ENCODE measurements at places on chromosomes 11 and 22.

DNA sequence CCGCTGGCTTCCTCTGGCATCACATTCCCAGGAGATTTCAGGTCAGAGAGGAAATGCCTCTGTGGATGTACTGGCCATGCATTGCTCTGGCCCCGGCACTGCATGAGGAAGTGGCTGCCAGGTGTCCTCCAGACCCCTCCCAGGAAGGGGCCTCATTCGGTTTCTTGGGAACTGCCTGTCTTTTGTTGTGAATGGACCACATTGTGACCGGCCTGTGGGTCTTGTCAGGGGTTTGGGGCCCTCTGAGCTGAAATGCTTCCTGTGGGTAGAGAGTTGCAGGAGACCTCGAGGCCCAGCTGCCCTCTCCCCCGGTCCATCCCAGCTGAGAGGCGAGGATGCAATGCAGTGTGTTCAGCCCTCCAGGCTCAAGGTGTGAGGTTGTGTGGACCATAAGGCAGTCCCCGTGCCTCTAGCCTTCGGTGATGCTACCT, 18.8 kb upstream of the ST3GAL4 start:
- H3K36me3 ChIP-seq, result peaks cover 11% of the 10 kb centered on the region
- no peak for DNase-seq
- H3K27ac ChIP-seq, result no peak overlapping the region
- H3K4me3 ChIP-seq, result no peak overlapping the region
- H3K27me3 ChIP-seq, result no peaks in the 10 kb centered on the region

- no peak overlapping the region for H3K4me3 ChIP-seq
- H3K27ac ChIP-seq, result no peak overlapping the region
- no peaks in the 10 kb centered on the region for H3K4me1 ChIP-seq
- no peak for DNase-seq
- no peaks in the 10 kb centered on the region for H3K27me3 ChIP-seq
Measured at GRCh38 chr11:17927041-17927440, 85.8 kb downstream of the SERGEF start.

- no peak for DNase-seq
- H3K27ac ChIP-seq, result no peak overlapping the region
- no peaks in the 10 kb centered on the region for H3K36me3 ChIP-seq
- no peaks in the 10 kb centered on the region for H3K4me1 ChIP-seq
Measured at GRCh38 chr11:133204158-133204557, 328.1 kb downstream of the OPCML start.

DNA sequence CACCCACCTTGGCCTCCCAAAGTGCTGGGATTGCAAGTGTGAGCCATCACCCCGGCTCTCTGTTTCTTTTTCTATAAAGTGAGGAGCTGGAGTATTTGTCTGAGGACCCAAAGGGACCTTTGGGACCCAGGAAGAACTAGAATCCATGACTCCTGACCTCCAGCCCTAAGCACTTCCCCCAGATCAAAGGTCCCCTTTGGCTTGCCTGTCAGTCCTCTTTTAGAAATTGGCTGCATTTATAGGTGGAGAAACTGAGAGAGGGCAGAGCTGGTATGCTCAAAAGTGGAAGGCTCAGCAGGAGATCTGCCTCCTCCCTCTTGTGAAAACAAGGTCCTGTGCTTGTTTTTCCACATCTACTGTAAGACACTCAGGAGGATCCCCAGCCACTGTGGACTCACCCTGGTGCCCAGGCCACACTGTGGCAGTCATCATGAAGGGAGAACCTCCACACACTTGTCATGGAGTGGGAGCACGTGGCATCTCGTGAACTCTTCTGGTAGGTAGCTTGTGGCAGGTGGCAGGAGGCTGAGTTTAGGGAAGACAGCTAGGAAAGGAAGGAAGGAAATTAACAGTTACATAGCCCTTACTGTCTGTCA, 12.4 kb upstream of the PLEKHA7 start:
- DNase-seq, result no peak
- H3K4me3 ChIP-seq, result no peak overlapping the region

GRCh38 chr11:131350872-131351271, 19.5 kb upstream of the NTM start:
- no peak overlapping the region for H3K27ac ChIP-seq
- no peaks in the 10 kb centered on the region for H3K36me3 ChIP-seq
- DNase-seq, result no peak
- no peaks in the 10 kb centered on the region for H3K4me1 ChIP-seq

DNA sequence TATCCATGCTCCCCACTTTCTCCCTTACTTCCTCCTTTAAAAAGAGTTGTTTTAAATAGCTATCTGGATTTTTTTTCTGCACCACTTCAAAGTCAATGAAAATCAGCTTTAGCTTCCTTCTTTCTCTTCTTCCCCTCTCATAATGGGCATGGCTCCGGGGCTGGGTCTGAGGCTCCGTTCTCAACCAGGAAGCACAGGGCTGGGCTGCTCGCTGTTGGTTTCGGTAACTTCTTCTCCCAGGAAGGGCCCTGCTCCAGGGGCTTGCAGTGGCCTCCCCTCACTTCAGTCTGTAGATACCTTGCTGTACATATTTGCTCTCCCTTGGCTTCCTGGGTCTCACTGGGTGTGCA, 23.8 kb downstream of the MICAL2 start:
- peak overlapping the region; percentile 90 for H3K27ac ChIP-seq
- H3K4me1 ChIP-seq, result peaks cover 66% of the 10 kb centered on the region
- H3K27me3 ChIP-seq, result no peaks in the 10 kb centered on the region
- no peak overlapping the region for H3K4me3 ChIP-seq
- DNase-seq, result no peak
- no peaks in the 10 kb centered on the region for H3K36me3 ChIP-seq

DNA sequence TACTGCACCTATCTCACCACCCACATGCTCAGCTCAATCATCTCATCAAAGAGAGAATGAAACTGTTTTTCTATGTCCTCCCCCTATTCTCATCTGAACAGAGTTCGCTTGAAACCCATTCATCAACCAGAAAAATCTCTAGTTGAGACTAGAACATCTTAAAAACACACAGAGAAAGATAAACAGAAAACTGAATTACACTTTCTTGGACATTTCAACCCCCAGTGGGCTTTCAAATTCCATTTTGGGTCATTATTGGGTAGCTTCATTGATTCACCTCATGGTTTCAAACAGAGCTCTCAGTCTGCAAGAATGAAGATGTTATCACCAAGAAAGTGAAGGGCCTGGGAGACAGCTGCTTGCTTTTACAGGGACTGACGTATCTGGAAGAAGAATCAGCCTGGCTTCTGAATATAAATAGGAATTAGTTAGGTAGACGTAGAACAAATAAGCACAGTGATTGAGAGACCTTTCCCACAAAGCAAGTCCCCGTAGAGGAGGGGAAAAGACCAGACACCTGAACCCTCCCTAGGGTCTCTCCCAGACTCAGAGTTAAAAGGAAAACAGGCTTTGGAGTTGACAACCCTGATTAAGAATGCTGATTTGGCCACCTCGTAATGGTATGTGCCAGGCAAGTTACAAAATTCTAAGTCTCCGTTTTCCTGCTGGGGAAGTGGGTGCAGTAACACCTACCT, 155.7 kb downstream of the BBOX1 start:
- no peak for DNase-seq
- H3K4me1 ChIP-seq, result peaks cover 6% of the 10 kb centered on the region
- H3K27ac ChIP-seq, result no peak overlapping the region
- no peaks in the 10 kb centered on the region for H3K27me3 ChIP-seq

DNA sequence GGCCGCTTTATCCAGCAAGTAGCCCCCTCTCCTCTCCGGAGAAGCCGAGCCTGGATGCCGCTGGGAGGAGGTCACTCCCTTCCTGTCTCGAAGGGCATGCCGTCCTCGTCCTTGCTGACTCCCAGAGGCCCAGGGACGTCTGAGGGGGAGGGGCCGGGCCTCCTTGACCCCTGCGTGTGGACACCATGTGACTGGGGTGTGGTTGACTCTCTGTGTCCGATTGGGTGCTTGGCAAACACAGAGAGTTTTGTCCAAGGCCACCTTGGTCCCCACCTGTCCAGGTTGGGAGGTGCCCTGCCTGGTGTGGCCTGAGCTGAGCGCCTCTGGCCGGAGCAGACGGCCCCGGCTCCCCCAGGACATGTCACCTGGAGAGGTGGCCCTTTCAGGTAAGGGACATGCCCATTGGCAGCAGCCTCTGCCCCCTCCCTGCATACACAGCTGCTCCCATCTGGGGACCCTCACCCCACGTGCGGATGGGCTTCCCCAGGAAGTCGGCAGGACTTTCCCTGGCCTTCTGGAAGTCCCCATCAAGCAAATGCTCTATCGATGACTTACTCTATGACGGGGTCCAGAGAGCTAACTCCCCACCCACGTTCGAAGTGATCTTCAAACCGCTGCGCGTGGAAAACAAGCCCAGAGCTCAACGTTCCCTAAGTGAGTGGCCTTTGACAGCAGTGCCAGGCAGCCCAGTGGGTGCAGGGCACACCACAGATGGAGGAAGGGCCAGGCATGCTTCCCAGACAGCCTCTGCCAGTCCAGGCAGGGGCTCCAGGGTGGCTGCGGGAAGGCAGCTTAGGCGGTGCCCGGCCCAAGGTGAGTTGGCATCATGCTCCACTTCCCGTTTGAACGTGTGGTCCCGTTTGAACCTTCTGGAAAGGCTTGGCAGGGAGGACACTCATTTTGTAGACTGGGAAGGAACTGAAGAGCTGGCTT, at the start of gene SMIM38:
Gene SMIM38 (plus strand): TSS at position 634 of the 933 bp plus-strand sequence. CDS start 1,912 bp downstream, outside the sequence.
- peaks cover 20% of the 10 kb centered on the region for H3K4me1 ChIP-seq
- DNase-seq, result no peak
- H3K36me3 ChIP-seq, result no peaks in the 10 kb centered on the region
- H3K27me3 ChIP-seq, result no peaks in the 10 kb centered on the region
- peak within 1 kb of the TSS; percentile 75 for H3K27ac ChIP-seq

DNA sequence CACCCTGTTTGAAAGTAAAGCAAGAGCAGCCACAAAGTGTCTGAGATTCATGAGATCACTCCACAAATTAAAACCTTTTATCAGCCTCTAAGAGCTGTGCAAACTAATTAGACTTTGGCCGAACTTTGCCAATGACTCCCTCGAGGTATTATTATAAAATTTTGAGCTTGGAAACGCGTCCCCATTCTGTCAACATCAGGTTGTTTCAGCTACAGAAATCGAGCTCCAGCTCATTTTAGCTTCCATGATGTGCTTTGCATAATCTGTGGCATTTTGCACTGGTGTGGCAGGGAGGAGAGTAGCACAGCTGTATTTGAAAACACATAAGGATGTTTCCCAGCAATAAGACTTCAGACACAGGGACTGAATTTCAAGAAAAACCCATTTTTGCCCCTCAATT, 872.2 kb downstream of the NTM start:
- H3K27me3 ChIP-seq, result no peaks in the 10 kb centered on the region
- H3K4me3 ChIP-seq, result no peak overlapping the region
- H3K4me1 ChIP-seq, result peaks cover 16% of the 10 kb centered on the region

DNA sequence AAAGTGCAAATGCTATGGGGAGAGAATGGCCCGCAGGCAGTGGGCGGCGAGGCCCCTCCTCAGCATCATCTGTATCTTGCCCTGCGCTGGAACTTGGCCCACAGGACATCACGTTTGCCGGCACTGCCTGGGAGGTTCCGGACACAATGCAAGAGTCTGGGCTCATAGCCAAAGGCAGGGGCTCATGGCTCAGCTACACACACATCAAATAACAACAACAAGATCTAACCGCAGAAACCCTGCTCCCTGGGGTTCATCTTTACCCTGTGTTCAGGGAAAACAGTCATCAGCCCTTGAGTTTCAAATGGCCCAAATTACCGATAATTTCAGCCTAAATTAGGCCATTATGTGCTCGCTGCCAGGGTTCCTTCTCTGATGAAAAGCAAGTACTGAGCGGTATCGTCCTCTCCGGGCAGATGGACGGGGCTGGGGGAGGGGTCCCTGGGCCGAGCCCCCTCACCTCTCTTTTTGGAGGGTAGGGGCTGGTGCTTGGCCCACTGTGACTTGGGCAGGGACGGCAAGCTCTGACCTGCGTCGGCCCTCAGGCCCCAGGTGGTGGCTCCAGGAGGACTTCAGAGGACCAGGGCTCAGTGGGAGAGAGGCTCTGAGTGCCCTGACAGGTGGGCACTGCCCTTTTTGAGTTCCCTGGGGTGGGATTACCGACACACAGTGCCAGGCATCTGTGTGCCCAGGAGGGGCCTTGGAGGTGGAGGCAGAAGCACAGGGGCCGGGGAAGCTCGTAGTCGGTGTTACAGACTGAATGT, 25.0 kb upstream of the GAL start:
- H3K4me1 ChIP-seq, result no peaks in the 10 kb centered on the region
- H3K4me3 ChIP-seq, result no peak overlapping the region
- H3K27me3 ChIP-seq, result no peaks in the 10 kb centered on the region
- no peaks in the 10 kb centered on the region for H3K36me3 ChIP-seq
- peak; percentile 78 for DNase-seq

- no peak for DNase-seq
- no peaks in the 10 kb centered on the region for H3K36me3 ChIP-seq
- no peak overlapping the region for H3K4me3 ChIP-seq
Measured at GRCh38 chr11:119599864-119600541, 129.0 kb downstream of the NECTIN1 start.

DNA sequence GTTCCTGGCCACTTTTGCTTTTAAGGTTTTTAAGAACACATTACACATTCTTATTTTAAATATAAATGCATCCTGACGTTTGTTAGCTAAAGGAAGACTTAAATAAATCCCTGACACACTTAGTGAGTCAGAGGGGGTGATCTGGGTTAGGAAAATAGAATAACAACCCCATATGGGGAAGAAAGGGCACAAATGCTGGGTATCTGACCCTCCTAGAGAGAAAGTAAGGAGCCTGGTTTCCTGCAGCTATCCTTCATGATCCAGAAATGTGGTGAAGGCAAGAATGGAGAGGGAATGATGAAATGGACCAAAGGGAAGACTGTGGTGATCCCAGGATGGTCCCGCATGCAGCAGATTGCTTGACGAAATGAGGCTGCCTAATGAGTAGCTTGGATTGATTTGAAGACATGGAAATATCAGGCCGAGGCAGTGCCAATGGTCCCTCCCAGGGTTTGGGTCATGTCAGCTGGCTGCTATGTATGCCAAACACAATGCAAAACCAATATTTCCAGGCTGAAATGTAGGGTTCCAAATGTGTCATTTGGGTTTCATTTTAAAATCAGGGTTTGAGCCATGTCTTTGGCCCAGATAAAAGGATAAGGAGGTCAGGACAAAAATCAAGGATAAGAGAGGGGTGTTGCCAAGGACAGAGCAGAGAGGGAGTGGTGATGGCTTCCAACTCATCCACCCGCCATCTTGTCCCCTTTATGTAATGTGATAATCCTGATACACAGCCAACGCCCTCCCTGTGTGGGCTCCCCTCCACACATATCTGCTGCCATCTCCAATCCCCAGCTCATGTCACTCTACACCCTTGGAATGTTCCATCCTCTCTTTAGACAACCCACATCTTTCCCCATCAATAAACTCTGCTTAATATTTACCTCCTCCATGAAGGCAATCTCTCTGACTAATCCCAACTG, 135.1 kb upstream of the PITPNB start:
- H3K4me1 ChIP-seq, result no peaks in the 10 kb centered on the region
- no peak overlapping the region for H3K27ac ChIP-seq
- H3K4me3 ChIP-seq, result no peak overlapping the region
- H3K27me3 ChIP-seq, result no peaks in the 10 kb centered on the region
- DNase-seq, result no peak
- no peaks in the 10 kb centered on the region for H3K36me3 ChIP-seq

- H3K4me3 ChIP-seq, result no peak overlapping the region
- no peaks in the 10 kb centered on the region for H3K27me3 ChIP-seq
- DNase-seq, result no peak
- H3K36me3 ChIP-seq, result no peaks in the 10 kb centered on the region
Measured at GRCh38 chr11:93526641-93527583, 16.3 kb downstream of the SMCO4 start.

GRCh38 chr11:1472180-1473005, 14.2 kb downstream of the MOB2 start:
- H3K4me3 ChIP-seq, result no peak overlapping the region
- peak overlapping the region; percentile 21 for H3K27ac ChIP-seq
- no peaks in the 10 kb centered on the region for H3K27me3 ChIP-seq
- peaks cover 14% of the 10 kb centered on the region for H3K4me1 ChIP-seq
- peaks cover 94% of the 10 kb centered on the region for H3K36me3 ChIP-seq
- peak; percentile 65 for DNase-seq

GRCh38 chr22:48607901-48608662, 1219.6 kb downstream of the BRD1 start:
- H3K27ac ChIP-seq, result peak overlapping the region; percentile 63
- H3K4me1 ChIP-seq, result peaks cover 5% of the 10 kb centered on the region
- no peak for DNase-seq
- no peaks in the 10 kb centered on the region for H3K27me3 ChIP-seq
